ENCODE measurements at places on chromosomes 4 and X.

DNA sequence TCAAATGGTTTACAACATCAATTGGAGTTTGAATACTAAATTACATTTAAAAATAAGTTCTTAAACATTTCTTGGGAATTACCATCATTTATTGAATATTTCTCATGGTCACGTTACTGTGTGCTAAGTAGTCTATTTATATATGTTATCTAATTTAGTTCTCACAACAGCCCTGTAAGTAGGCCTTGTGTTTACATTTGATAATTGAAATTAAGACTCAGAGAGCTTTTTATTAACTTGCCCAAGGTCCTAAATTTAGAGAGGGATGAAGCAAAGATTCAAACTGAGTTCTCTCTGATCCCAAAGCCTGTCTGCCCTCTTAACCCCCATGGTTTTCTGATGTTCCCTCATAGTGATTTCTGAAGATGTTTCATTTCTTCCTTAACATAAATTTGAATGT, 103.7 kb downstream of the CEP135 start:
- DNase-seq = no peak

DNA sequence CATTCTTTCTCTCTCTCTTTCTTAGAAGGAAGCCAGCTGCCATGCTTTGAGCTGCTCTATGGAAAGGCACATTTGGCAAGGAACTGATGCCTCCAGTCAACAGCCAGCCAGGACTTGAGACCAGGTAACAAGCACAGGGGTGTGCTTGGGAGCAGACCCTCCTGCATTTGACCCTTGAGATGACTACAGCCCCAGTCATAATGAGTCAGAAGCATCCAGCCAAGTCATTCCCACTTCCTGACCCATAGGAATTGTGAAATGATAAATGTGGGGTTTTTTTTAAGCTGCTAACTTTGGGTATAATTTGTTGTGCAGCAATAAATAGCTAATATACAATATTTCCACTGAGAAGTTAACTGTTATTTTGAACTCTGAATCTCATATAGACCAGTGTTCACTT, 446.9 kb downstream of the GRXCR1 start:
- DNase-seq = no peak

- no peak for DNase-seq
These were observed 102.5 kb upstream of the MID1 start for GRCh38 chrX:10722851-10723250.

- no peak for DNase-seq
These were observed 14.4 kb upstream of the MSX1 start for GRCh38 chr4:4845027-4845426.

DNA sequence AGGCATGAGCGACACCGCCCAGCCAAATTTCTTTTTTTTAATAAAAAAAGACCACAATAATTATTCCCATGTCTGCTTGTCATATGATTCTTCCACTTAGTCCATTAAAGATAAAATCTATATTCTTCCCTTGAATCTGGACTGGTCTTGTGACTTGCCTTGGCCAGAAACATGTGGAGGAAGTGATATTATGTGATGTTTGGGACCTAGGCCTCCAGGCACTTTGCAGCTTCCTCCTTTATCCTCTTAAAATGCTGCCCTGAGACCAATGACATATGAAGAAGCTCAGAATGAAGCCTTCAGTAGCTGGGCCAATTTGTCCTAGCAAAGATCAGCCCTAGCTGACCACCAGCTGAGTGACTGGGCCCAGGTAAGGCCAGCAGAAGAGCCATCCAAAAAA, 250.0 kb downstream of the INPP4B start:
- DNase-seq = no peak

- DNase-seq = no peak
These were observed 56.9 kb downstream of the USO1 start for GRCh38 chr4:75781305-75781704.

DNA sequence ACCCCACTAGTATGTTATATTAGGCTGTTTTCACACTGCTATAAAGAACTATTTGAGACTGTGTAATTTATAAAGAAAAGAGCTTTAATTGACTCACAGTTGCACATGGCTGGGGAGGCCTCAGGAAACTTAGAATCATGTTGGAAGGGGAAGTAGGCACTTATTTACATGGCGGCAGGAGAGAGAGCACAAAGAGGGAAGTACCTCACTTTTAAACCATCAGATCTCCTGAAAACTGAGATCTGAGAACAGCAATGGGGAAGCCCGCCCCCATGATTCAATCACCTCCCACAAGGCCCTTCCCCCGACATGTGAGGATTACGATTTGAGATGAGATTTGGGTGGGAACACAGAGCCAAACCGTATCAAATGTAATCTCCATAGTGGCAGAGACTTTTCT, 45.4 kb upstream of the XK start:
- DNase-seq = no peak

Data from stimulated activated CD4-positive, alpha-beta T cell treated with anti-CD3 and anti-CD28 coated beads, TNF-alpha, amount 100 ng/mL, for 4 hours (primary cell).